ENCODE measurements at places on chromosomes 4 and X.

- DNase-seq, result no peak
Measured at GRCh38 chr4:156439576-156440200, 486.0 kb upstream of the CTSO start.

- DNase-seq, result no peak
Measured at GRCh38 chr4:4256799-4257198, 8.8 kb upstream of the TMEM128 start.

DNA sequence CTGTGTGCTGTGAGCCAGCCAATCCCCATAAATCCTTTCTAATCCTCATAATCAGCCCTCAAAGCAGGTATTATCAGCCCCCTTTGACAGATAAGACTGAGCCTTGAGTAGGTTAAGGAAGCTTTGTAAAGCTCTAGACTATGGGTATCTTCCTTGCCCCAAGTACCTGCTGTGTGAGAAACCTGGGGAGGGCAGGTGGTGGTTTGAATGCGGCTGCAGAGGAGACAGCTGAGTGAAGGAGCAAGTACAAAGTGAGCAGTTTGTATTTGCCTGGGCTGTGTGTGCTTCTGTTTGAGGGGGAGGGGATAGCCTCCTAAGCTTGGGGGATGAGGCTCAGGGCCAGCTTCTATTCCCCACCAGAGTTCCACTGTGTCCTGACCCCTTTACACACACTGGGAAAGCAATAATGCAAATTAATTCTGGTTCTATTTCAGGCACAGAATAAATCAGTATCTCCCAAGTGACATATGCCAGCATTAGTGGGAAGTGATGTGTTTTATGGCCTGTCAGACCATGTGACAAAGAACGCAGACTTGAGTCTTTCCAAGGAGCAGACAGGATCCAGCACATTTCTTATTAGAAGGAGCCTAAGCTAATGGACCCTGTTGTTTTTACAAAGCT lies 63.5 kb downstream of the EVC start:
- no peak for DNase-seq

DNA sequence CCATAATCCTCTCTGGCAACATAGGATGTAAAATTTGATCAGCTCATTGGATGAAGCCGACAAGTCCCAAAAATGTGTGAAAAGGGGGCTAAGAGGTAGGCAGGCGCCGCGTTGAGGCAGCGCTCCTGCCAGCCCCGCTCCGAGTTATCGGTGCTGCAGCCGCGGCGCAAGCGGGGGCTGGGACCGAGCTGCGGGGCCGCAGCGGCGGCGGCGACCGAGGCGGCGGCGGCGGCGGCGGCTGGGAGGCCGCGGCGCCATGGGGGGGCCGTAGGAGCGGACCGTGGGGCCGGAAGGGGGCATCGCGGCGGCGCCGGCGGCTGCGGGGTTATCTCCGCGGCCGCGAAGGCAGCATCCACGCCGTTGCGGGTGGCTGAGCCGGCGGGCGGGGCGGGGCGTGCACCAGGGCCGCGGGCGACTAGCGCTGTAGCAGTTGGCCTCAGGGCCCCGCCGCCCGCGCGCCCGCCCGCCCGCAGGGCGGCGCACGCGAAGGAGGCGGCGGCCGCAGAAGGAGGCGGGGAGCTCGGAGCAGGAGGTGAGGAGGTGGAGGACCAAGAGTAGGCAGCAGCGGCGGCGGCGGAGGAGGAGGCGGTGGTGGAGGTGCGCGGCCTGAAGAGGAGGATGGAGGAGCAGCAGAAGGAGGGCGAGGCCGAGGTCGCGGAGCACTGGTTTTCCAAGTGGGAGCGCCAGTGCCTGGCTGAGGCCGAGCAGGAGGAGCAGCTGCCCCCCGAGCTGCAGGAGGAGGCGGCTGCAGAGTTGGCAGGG lies 126.0 kb upstream of the CXorf66 start:
- DNase-seq, result no peak

GRCh38 chr4:77104791-77105540 lies 29.2 kb upstream of the CCNI start:
- DNase-seq, result no peak

GRCh38 chr4:53599632-53600031 lies 8.3 kb upstream of the LNX1 start:
- DNase-seq, result no peak

DNA sequence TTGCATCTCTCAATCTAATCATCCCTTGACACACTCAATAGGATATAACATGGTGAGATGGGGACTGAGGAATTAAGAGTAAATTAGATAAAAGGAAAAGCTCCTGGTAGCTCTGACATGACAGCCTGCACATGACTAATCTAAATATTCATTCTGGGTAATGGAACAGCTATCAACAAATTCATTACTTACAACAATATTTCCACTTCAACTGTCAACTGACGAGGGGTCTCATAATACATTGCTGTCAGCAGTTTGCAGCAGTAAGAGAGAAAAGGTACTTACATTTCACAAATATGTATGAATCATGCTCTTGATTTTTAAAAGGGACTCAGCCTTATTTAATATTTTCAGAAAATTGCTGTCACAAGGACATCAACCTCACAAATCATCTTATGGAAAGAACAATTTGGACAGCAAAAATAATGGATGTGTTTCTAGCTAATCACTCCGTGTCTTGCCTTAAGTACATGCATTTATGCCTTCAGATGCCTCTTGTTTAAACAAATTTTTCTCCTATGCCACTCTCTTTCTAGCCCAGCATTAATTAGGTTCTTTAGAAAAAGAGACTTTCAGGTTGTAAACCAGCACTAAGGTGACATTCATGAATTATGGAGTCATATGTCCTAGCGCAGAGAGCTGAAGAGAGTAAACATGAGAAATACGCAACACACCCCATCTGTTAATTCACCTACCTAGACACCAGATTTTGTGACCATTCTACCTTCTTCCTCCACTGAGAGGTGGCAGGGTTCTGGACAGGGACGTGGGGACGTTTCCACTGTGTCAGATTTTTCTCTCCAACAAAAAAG lies 99.6 kb upstream of the TMEM150C start:
- no peak for DNase-seq

All from SK-N-MC (cell line).